ENCODE measurements at places on chromosomes 3 and 15.

DNA sequence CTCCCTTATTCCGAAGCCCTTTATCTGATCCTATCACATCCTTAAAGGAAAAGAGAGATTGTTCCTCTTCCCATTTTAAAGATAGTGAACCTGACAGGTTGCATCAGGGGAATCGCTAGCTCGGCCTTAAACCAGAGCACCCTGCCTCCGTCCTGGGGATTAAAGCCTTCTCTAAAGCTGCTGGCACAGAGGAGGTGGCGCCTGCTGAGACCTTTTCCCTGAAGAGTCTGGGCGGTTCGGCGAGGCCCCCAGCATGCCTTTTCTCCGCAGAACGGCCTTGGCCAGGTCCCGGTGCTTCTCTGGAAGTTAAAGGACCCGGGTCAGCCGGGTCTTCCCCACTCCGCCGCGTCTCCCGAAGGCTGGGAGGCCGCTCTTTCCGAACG, 593 bp downstream of the FAM219B start:
- peak; percentile 48 for ATAC-seq

DNA sequence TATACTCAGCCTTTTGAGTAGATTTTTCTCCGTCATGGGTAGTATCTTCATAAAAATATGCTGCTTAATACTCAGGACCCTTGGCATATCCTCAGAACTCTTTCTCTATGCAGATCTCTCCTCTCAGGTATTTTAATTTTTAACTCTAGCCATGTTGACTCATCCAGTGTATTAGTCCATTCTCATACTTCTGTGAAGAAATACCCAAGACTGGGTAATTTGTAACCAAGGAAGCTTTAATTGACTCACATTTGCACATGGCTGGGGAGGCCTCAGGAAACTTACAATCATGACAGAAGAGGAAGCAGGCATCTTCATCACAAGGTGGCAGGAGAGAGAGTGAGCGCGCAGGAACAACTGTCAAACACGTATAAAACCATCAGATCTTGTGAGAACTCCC, 129.3 kb upstream of the CD96 start:
- ATAC-seq, result no peak

GRCh38 chr3:79172241-79172640, 595.6 kb downstream of the ROBO1 start:
- no peak for ATAC-seq

GRCh38 chr15:92429378-92430068, 35.8 kb downstream of the ST8SIA2 start:
- no peak for ATAC-seq

- ATAC-seq, result no peak
Observed at GRCh38 chr15:69035918-69036258, 21.4 kb downstream of the NOX5 start.
